ENCODE measurements at places on chromosomes 12 and 14.

DNA sequence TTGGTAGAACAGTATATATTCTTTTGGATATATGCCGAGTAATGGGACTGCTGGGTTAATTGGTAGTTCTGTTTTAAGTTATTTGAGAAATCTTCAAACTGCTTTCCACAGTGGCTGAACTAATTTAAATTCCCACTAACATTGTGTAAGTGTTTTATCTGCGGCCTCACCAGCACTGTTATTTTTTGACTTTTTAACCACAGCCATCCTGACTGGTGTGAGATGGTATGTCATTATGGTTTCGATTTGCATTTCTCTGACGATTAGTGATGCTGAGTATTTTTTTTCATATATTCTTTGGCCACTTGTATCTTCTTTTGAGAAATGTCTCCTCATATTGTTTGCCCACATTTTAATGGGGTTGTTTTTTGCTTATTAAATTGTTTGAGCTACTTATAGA, 357.4 kb downstream of the C12orf50 start:
- DNase-seq = no peak

- DNase-seq = no peak
These were observed 365.9 kb upstream of the NOVA1 start for GRCh38 chr14:26963711-26964110.

DNA sequence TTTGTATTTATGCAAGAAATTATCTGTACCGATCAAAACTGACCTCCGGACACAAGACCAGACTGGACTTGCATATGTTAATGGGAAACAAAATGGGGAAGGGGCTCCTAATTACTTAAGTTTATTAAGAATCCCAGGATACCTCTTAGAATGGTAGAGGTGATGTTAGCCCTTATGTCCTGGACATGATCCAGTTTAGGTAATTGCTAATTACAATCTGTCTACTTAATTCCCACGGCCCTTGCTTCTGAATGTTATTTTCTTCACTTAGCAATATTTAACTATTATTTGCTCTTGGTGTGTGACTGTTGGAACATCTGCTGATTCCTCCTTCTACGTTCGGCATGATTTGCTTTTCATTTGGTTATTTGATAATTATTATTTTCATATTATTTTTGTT, 644.0 kb downstream of the DIO2 start:
- no peak for DNase-seq

- no peak for DNase-seq
These were observed 1.4 kb downstream of the DUSP6 start for GRCh38 chr12:89350630-89351488.

- DNase-seq = no peak
These were observed 3.0 kb downstream of the ZNF605 start for GRCh38 chr12:132953163-132953425.

DNA sequence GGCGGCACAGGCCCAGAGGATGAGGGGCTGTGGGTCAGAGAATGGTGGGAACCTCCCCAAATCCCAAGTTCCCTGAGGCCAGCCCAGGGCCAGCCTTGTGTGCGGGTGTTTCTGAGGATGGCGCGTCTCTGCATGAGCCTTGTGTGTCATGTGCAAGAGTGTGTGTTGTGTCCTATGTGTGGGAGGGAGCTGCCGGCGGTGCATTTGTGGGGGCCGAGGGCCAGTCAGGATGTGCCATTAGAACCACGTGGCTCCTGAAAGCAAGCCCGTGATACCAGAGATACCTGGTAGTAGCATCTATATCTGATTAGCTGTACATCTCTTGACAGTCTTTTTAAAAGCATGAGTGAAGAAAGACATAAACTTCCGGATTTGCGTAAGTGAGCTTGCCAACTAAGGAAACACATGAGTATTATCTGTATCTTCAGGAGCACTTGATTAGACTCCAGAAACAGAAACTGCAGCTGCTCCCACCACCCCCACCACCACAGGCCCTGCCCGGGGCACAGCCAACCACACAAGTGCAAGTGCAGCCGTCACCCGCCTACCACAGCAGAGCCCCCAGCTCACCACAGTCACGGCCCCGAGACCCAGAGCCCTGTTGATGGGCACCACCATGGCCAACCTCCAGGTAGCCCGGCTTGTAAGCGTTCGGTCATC, 19.2 kb downstream of the DDX51 start:
- DNase-seq = no peak

GRCh38 chr12:55852740-55853139, 10.0 kb upstream of the MMP19 start:
- DNase-seq = no peak

- no peak for DNase-seq
These were observed 85.6 kb downstream of the SYNE2 start for GRCh38 chr14:63938198-63939005.

GRCh38 chr14:51575349-51576116, 76.2 kb upstream of the FRMD6 start:
- DNase-seq = no peak
